ENCODE measurements at places on chromosomes 7 and 10. TPM values are rescaled to one million over a fixed set of nuclear protein-coding genes. Genes with fewer than 3 reads are reported as not detected.

GRCh38 chr10:42896735-42897134 is 114.1 kb downstream of the BMS1 start:
- DNase-seq = no peak

GRCh38 chr7:131225619-131226513 is 101.8 kb upstream of the MKLN1 start:
- no peak for DNase-seq

DNA sequence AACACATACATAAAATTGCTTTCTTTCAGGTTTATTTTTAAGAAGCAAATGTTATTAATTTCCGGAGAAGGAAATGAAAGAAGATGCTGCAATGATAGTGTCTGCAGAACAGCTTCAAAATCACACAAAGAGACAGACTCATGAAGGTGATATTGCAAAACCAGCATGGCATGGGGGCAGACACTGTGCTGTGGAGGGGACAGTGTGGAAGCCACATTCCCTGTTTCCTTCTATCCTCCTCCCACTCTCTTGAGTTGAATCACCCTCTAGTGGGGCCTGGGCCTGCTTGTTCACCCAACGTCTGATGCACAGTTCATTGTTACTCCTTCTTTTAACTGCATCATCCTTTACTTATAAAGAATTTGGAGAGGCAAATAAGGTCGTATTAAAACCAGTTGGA is 104.0 kb upstream of the INSIG1 start:
- DNase-seq = no peak

DNA sequence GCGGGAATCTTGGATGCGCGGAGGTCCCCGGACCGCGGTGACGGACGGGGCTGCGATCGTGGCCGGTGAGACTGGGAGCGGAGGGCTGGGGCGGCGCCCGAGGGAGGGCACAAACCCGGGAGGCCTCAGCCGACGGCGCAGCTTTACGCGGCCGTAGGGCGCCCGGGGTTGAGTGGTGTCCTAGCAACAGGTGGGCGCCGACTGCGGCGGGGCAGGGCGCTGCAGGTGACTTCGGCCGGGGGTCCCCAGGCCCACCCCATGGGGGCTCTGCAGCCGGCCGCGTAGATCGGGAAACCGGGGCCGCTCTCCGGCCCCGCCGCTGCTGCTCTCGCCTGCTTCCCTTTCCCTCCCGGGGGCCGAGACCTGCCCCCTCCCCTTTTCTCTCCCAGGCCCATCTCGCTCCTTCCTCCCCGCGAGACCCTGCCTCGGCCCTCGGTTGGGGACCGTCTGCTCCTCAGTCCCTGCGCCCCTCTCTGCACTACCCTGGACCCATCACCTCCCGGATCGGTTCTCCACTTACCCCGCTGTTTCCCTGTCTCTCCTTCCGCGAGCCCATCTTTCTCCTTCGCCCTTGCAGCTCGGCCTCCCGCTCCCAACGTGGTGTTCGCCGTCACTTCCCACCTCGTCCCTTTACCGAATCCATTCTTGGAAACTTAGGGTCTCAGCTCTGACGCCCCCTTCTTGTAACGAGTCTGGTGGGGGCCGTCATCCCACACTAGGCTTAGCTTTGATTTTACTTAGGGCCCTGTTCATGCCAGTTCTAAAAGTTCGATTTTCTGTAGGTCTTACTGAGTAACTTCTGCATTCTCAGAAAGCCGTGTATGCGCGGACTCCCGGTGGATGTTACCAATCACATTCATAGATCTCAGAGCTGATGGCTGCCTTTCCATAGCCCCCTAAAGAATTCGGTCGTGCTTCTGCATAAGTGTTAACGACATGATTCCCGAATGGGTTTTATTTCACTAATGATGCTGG is 18.5 kb upstream of the ACBD5 start:
- DNase-seq = no peak

- DNase-seq = no peak
Measured at GRCh38 chr7:158097453-158098124, 490.0 kb downstream of the PTPRN2 start.

- DNase-seq = no peak
Measured at GRCh38 chr10:98270073-98270740, 2.2 kb upstream of the LOXL4 start.

- DNase-seq = no peak
Measured at GRCh38 chr10:13165177-13165576, 3.8 kb downstream of the MCM10 start.

DNA sequence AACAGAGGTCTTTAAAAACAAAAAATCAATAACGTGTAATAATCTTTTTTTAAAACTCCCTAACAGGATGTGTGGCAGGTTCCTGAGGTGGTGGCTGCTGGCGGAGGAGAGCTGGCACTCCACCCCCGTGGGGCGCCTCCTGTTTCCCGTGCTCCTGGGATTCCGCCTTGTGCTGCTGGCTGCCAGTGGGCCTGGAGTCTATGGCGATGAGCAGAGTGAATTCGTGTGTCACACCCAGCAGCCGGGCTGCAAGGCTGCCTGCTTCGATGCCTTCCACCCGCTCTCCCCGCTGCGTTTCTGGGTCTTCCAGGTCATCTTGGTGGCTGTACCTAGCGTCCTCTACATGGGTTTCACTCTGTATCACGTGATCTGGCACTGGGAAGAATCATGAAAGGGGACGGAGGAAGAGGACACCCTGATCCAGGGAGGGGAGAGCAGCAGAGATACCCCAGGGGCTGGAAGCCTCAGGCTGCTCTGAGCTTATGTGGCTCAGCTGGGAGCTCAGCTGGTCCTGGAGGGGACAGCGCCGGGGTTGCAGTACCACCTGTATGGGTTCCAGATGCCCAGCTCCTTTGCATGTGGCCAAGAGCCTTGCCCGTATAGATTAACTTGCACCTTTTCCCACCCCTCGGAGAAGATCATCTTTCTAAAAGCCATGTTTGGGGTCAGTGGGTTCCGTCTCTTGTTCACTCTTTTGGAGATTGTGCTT is 16.7 kb upstream of the AZGP1 start:
- DNase-seq = no peak

GRCh38 chr10:4395731-4396130 is 430.3 kb upstream of the AKR1E2 start:
- DNase-seq = no peak

DNA sequence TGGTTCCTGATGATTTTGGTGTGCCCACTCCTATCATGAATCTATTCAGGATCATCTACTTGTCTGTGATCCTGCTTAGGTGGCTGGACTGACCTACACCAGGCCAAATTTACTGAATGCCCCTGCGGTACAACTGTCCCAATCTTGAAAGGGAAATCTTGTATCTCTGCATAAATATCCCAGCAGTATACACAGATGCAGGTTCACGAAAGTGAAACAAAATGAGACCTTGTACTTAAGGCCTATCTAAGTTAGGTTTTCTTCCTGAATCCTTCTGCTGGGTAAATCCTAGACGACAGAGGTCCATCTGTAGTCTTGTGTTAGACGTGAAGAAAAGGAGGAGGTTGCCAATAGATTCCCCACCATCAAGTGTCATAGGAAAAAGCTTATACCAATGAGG is 85.5 kb upstream of the NOBOX start:
- no peak for DNase-seq

DNA sequence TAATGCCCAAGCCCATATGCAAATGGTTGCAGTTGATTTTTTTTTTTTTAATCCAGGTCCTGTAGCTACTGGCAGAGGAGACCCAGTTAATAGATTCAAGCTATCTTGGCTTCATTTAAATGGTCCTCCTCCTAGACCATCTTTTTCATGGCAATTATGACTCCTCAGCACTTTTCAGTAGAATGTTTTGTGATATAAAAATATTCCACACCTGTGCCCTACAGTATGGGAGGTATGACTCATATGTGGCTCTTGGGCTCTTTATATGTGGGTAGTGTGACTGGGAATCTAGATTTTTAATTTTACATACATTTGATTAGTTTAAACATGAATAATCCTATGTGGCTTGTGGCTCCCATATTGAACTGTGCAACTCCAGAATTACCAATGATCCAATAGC is 80.1 kb downstream of the ITGB1 start:
- DNase-seq = no peak

- DNase-seq = no peak
Measured at GRCh38 chr7:153566324-153566723, 485.9 kb upstream of the DPP6 start.

DNA sequence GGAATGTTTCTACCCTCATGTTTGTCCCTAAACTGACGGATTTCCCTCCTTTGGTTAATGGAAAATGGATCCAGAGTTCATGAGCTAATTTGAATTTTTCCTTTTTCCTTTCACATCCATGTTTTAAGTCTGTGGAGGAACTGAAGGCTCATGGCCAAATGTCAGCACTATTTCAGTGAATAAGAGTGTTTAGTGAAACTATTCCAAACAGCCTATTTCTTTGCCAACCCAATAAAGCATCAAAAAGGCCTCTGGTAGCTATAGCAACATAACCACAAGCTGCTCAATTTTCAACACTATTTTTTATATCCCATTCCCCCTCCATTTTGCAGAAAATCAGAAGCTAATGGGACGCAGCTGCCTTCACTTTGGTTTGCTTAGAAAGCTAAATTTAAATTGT is 1454.1 kb downstream of the GATA3 start:
- no peak for DNase-seq

DNA sequence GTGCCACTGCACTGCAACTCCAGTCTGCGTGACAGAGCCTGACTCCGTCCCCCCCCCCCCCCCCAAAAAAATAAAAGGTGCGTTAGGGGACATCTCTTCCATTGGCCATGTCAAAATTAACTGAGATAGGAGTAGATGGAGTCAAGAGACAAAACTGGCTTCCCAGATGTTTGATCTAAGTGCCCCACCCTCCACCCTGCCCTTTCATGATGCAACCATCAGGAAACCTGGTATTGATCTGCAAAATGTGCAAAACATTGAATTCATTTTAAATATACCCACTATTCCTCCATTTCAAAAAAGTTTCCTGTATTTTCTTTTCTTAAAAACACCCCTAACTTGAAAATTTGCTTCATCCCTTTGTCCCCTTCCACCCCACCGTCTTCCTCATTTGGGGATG is 17.5 kb downstream of the ARID5B start:
- DNase-seq = no peak

GRCh38 chr10:121002586-121003205 is 151.5 kb downstream of the WDR11 start:
- DNase-seq = no peak

CALHM3 gene
- total RNA-seq = not detected

INTS15 gene
- 18.2 TPM for total RNA-seq

PTPRN2 gene
- 0.24 TPM for total RNA-seq

CPED1 gene
- 112 TPM for total RNA-seq

PNLIPRP1 gene
- not detected for total RNA-seq

INHBA gene
- 18.3 TPM for total RNA-seq

HOXA11 gene
- total RNA-seq = 33.6 TPM

SLC26A5 gene
- total RNA-seq = not detected

CD36 gene
- 1.5 TPM for total RNA-seq

EBLN1 gene
- total RNA-seq = not detected

ODAD2 gene
- total RNA-seq = 20.1 TPM

NAMPT gene
- 31.0 TPM for total RNA-seq

CUBN gene
- total RNA-seq = 0.70 TPM

FOXI2 gene
- not detected for total RNA-seq

CYP3A4 gene
- total RNA-seq = not detected

RASA4B gene
- 26.9 TPM for total RNA-seq

HERC4 gene
- total RNA-seq = 223 TPM

ZNF248 gene
- total RNA-seq = 5.4 TPM
